Mesenteric fat pad (tissue), 1 donor: ENCODE measurements at places on chromosomes 5 and 9. TPM values are rescaled to one million over a fixed set of nuclear protein-coding genes. Genes with fewer than 3 reads are reported as not detected.

STK32A gene
- total RNA-seq = 0.51 TPM

NUTM2G gene
- total RNA-seq = not detected

ANKRD18B gene
- not detected for total RNA-seq

C9 gene
- total RNA-seq = not detected

SMIM3 gene
- 177 TPM for total RNA-seq

C9orf50 gene
- total RNA-seq = not detected

CDH9 gene
- total RNA-seq = not detected

GFI1B gene
- not detected for total RNA-seq

ANKRD31 gene
- total RNA-seq = 0.13 TPM

HACD4 gene
- 2.2 TPM for total RNA-seq

ASS1 gene
- total RNA-seq = 304 TPM

PFN3 gene
- total RNA-seq = not detected

SLC34A1 gene
- not detected for total RNA-seq

LRRC19 gene
- not detected for total RNA-seq

UBE2QL1 gene
- 0.61 TPM for total RNA-seq

URM1 gene
- total RNA-seq = 55.7 TPM

ENTPD2 gene
- total RNA-seq = not detected

SMIM33 gene
- total RNA-seq = not detected

SH3GL2 gene
- not detected for total RNA-seq

PCDHA7 gene
- total RNA-seq = 0.22 TPM

BRINP1 gene
- total RNA-seq = not detected

SLC25A2 gene
- total RNA-seq = 0.61 TPM

SNCAIP gene
- 3.6 TPM for total RNA-seq

CNTFR gene
- 116 TPM for total RNA-seq

TAL2 gene
- total RNA-seq = not detected

INSYN2B gene
- total RNA-seq = 0.84 TPM

GMCL2 gene
- total RNA-seq = not detected

AGGF1 gene
- total RNA-seq = 21.7 TPM

CMYA5 gene
- total RNA-seq = 2.6 TPM

CRB2 gene
- not detected for total RNA-seq
